Smooth muscle cell of the coronary artery (primary cell): ENCODE measurements at places on chromosomes 1 and 21. TPM values are rescaled to one million over a fixed set of nuclear protein-coding genes. Genes with fewer than 3 reads are reported as not detected.

PRAMEF1 gene
- total RNA-seq: not detected in 2 replicates

ANKRD35 gene
- 0.45 and 1.4 TPM in 2 replicates for total RNA-seq

KCNK2 gene
- total RNA-seq: 24.9 TPM in 1 of 2 replicates, not detected in the other

CDC42 gene
- total RNA-seq: 221 and 545 TPM in 2 replicates

ELAPOR1 gene
- 0.23 TPM in 2 replicates for total RNA-seq

OR2M3 gene
- total RNA-seq: not detected in 2 replicates

KIAA1614 gene
- total RNA-seq: 4.7 and 6.6 TPM in 2 replicates

TP73 gene
- not detected in 2 replicates for total RNA-seq

FAM163A gene
- total RNA-seq: not detected in 2 replicates

PADI1 gene
- 0.30 TPM in 1 of 2 replicates, not detected in the other for total RNA-seq

RYR2 gene
- under 0.01 TPM in 1 of 2 replicates, not detected in the other for total RNA-seq
